Right lobe of liver (tissue), 6 donors: ENCODE measurements at places on chromosomes 2 and 18. TPM values are rescaled to one million over a fixed set of nuclear protein-coding genes. Genes with fewer than 3 reads are reported as not detected.

DNA sequence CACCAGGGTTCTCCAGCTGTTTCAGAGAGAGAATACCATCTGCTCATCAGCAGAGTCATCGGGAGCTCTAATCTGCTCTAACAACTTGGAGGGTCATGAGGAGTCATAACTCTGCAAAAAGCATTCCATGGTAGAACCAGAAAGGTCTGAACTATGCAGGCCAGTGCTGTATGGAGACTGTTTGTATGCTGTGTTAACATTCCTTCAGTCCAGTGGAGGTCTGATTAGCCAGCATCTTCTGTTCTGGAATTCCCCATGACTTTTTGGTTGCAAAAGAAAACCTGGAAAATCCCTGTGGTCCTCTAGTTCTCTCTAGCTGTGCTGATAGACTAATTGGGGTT, 9.4 kb upstream of the ITGB6 start:
- no peak overlapping the region for H3K4me3 ChIP-seq
- DNase-seq, result no peak
- no peaks in the 10 kb centered on the region for H3K36me3 ChIP-seq
- H3K27me3 ChIP-seq, result no peaks in the 10 kb centered on the region
- no peak overlapping the region for H3K27ac ChIP-seq
- no peaks in the 10 kb centered on the region for H3K4me1 ChIP-seq

Gene ANKRD62
- total RNA-seq, result not detected

GRCh38 chr18:52353589-52353988, 13.6 kb downstream of the DCC start:
- H3K4me1 ChIP-seq, result no peaks in the 10 kb centered on the region
- DNase-seq, result no peak
- no peak overlapping the region for H3K4me3 ChIP-seq
- no peaks in the 10 kb centered on the region for H3K27me3 ChIP-seq
- no peaks in the 10 kb centered on the region for H3K36me3 ChIP-seq

- H3K36me3 ChIP-seq, result no peaks in the 10 kb centered on the region
- H3K27ac ChIP-seq, result no peak overlapping the region
- H3K27me3 ChIP-seq, result no peaks in the 10 kb centered on the region
- no peak overlapping the region for H3K4me3 ChIP-seq
These were observed 621.2 kb upstream of the ACVR2A start for GRCh38 chr2:147223553-147224060.

Gene SLC5A7
- not detected for total RNA-seq
